ENCODE measurements at places on chromosomes 11 and 22.
A peak's percentile ranks its signal among the peaks of the same experiment; 100 is the strongest.

DNA sequence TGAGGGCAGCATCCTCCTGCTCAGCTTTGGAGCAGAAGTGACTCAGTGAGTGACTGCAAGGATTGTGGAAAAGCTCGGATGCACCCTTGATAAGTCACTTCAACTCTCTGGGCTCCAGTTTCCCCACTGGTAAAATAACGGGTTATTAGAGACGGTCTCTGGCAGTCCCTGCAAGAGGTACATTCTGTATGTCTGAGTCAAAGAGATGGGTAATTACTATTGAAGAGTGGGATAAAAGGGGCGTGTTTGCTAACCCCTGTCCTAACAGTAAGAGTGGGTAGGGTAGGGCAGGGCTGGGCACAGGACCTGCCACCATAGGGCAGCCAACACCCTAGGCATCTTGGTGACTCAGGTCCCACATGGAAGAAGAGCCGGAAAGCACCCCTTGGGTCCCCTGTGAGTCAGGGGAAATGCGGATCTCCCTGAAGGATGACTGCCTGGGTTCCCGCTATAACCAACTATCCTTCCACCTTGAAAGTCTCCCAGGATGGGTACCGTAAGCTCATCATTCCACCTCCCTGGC lies 7.3 kb upstream of the AHNAK start:
- no peak for DNase-seq

- DNase-seq, result peak; percentile 36
These were observed 4.7 kb upstream of the FAM111B start for GRCh38 chr11:59102259-59102765.

DNA sequence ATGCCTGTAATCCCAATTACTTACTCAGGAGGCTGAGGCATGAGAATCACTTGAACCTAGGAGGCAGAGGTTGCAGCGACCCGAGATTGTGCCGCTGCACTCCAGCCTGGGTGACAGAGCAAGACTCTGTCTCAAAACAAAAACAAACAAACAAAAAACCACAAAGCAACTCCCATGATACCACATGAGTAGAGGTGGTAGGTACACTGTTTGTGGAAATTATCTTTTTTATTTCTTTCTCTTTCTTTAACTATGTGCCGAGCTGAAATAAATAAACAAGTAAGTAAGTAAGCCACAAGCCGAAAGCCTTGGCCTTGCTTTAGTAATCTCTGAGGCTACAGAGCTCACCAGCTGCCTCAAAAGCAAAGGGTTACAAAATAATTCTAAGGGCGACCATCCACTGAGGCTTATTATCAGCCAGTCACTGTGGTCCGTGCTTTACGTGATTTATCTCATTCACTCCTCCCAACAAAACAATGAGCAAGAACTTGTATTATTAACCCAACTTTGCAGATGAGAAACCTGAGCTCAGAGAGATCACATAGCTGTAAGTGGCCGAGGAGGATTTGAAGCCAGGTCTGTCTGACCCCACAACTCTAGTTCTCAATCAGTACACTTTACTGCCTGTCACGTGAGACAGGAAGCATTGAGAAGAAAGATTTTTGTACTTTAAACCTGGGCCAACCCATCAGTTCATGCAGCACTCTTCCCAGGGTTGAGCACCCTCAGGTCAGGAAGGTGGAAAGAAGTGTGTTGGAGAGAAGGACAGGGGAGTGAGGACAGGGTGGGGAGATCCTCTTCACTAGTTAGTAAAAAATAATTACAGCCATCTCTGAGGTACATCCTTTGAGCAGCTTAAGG lies 69.8 kb upstream of the MTMR2 start:
- DNase-seq, result no peak

DNA sequence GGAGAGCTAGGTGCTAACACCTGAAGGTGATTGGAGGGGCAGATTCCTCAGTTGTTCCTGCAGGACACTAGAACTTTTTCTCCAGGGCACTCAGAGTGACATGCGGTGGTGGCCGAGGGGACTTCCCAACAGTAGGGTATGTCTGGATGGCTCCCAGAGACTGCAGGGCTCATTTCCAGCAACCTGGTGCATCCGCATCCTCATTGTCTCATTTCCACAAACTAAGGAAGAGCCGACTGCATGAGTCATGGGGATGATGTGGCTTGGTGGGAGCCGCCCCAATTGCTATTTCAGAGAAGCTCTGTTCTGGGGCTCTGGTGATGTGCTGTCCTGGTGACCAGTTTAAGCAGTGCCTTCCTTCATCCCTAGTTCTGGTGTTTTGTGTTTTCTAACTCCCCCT lies 2.8 kb upstream of the ROBO4 start:
- no peak for DNase-seq

DNA sequence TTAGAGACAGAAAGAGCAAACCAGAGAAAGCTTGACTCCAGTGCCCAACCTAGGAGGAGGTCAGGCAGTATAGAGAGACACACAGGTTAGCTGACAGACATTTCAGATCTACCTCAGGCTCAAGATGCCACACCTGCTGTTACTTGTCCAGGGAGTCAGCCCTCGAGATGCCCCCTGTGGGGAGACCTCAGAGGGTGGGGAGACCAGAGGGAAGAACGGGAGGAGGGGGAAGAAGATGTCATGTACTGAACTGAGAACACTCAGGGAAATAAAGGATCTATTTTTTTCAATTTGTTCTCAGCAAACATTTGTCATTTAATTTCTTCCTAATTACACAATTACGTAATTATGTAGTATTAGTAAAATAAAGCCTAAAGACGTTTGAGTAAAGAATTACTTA lies 196.3 kb upstream of the CADM1 start:
- DNase-seq, result no peak

DNA sequence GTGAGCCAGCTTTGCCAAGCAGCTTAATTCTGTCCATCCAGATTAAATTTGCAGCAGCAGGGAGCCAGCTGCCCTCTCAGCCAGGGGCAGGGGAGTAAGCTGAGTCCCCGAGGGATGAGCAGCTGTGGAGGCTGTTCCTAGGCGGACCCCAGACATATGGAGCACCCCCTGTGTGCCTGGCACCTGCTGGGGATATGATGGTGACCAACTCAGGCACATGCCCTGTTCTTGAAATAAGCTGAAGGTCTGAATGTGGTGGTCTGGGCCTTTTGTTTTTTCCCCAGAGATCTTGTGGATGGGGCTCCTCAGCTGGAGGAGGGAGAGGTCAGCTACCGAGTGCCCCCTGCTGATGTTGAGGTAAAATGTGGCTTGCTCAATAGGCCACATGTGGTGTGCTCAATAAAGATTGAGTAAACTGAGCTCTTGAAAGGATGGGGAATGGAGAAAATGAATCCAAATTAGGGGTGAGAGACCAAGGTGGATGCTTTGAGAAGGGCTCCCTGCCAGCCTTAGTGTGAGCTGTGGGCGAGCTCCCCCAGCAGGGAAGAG lies 103.3 kb upstream of the NNMT start:
- DNase-seq, result no peak

GRCh38 chr22:44390613-44390970 lies 77.8 kb upstream of the SHISAL1 start:
- DNase-seq, result no peak

DNA sequence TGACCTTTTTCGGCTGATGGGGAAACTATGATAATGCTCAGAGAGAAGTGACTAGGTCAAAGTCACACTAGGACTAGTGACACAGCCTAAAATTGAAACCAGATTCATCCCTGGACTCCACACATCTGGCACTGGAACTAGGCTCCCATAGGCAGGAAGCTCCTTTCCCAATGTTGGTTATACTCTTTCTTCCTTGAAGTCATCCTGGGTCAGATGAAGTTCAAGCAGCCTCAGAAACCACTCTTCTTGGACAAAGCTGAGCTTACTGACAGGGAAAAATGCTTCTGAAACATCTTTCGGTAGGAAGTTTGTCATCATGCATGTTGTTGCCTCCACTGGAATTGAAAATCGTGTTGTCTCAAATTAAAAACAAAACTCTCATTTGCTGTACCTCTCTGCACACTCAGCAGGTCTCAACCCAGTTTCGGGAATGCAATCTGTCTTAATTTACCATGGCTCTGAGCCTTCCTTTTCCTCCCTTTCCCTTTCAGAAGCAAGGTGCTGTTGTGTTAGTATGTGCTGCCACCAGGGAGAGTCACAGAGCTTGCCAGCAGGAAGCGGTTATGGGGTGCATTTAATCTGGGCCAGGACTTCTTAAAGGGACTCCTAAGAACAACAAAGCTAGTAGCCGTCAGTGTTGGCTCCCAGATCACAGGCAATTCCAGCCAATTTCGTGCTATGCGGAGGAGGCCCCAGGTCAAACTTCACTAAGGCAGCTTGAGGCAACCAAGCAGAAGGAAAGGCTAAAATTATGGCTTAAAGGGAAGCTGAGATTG lies 384.8 kb downstream of the TENM4 start:
- no peak for DNase-seq

DNA sequence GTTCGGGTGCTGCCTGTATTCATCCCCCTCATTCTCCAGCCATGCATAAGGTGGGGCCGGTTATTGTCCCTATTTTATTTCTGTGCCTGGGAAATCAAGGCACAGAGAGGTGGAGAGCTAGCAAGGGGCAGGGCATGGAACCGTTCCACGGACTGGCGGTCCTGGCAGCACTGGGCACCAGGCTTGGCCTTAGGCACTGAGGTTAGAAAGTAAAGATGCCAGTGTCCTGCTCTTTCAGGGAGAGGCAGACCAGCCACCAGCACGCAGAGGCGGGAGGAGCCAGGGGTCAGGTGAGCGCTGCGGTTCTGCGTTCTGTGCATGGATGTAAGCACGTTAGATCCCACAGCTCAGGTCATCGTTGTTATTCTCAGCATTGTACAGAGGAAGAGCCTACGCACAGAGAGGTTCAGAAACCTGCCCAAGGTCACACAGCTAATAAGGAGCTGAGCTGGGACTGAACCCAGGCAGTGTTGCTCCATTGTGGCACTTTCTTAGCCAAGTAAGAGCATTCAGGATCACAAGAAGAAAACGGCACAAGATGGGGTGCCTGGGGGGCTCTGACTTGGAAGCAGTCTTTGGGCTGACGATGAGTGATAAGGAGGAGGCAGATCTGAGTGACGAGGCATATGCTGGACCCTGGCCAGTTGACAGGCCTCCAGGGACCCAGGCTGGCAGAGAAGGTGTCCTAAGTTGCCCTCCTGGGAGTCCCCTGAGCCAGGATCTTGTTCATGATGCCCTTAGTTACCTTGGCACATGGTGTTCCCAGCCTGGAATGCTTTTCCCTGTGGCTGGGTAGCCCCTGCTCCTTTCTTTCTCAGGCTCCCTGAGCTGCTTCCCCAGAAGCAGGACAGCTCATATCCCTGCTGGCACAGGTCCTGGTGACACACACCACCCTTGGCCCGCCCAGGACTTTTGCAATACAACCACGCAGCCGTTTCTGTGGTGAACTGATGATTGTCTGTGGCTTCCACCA lies 41.1 kb downstream of the OSBPL5 start:
- no peak for DNase-seq

- no peak for DNase-seq
These were observed 8.0 kb upstream of the NUP160 start for GRCh38 chr11:47856186-47856585.

DNA sequence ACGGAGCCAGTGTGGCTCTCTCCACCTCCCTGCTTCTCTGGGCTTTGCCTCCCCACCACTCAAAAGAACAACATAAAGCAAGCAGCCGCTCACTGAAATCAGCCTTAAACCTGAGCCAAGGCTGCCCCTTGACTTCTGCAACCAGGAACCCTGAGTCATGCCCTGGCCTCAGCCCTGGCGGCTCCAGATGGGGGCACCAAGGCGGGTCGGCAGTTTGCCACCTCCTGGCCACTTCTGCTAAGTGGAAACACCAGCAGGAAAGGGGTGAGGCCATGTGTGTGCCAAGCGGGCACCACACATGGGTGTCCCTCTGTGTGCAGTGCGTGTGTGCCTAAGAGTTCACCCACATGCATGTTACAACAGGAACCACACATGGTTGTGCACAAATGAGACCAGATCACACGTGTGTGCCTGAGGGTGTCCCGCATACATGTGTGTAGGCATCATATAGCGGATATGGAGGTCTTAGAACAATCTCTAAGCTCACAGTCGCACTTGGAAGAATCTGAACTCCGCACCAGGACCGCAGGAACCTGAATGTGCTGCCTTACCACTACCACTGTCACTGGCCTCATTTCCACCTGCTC lies 221.2 kb downstream of the MN1 start:
- no peak for DNase-seq

DNA sequence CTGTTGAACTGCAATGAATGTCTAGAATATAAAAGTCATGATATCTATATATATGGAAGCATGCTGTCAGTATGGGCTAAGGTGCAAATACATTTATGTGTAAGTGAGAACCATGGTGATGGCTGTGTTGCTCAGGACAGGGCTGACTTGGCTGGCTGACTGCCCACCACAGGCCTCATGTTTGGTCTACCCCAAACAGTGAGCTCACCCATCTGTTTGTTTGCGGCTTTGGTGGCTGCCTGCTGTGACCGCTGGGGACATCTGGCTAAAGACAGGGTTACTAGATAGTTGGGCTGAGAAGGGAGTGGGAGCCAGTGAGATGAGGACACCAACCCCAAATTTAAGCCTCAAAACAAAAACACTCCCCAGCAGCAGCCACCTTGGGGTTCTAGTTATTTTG lies 6.3 kb downstream of the CD44 start:
- no peak for DNase-seq

DNA sequence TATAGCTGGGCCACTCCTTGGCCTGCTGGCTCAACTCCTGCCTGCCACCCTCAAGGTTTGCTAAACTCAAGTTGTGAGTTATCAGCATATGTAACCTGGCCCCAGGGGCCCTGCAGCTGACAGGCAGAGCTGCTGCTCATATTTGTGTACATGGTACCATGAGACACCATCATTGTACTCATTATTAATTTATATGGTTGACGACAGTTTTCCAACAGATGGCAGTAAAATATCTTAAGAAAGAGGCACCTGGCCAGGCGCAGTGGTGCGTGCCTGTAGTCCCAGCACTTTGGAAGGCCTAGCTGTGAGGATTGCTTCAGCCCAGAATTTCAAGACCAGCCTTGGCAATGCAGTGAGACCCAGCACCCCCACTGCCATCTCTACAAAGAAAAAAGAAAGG lies 11.4 kb upstream of the DENND5A start:
- no peak for DNase-seq

DNA sequence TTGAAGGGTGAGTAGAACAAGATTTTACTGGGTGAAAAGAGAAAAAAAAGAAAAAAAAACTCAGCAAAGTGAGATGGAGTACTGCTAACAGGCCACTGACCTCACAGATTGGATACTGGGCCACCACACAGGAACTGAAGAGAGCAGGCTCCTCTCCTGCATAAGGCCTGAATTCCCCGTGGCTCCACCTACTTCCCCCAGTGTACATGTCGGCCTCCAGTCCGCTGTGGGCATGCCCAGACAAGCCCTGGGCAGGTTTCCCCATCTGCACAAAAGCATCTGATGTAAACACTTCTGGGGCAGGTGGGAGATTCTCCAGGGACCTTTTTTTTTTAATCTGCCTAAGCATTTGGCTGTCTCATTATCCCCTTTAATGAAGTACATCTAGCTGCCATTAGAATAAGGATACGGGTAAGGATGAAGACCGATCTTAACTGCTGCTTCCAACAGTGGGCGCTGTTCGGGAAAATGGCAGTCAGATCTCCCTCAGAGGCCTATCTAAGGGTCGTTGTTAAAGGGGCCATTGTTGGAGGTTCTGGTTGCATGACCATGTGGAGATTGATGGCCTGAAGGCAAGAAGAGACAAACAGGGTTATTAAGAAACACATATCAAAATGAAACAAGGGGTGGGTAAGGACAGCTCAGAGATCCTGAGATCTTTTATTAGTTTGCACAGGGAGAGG lies 48.5 kb downstream of the MS4A13 start:
- no peak for DNase-seq

- DNase-seq, result no peak
These were observed 124.3 kb upstream of the ALX4 start for GRCh38 chr11:44434191-44434590.

All from activated T-cell treated with anti-CD3 and anti-CD28 coated beads, Interleukin-2, amount 50 U/mL, for 4 hours (primary cell).